ENCODE measurements at places on chromosomes 6 and 20. TPM values are rescaled to one million over a fixed set of nuclear protein-coding genes. Genes with fewer than 3 reads are reported as not detected.

The VARS1 gene
- 28.2 TPM for polyA plus RNA-seq

The FAM184A gene
- 1.2 TPM for polyA plus RNA-seq

The SLC22A16 gene
- polyA plus RNA-seq: not detected

The SIRPG gene
- 194 TPM for polyA plus RNA-seq

DNA sequence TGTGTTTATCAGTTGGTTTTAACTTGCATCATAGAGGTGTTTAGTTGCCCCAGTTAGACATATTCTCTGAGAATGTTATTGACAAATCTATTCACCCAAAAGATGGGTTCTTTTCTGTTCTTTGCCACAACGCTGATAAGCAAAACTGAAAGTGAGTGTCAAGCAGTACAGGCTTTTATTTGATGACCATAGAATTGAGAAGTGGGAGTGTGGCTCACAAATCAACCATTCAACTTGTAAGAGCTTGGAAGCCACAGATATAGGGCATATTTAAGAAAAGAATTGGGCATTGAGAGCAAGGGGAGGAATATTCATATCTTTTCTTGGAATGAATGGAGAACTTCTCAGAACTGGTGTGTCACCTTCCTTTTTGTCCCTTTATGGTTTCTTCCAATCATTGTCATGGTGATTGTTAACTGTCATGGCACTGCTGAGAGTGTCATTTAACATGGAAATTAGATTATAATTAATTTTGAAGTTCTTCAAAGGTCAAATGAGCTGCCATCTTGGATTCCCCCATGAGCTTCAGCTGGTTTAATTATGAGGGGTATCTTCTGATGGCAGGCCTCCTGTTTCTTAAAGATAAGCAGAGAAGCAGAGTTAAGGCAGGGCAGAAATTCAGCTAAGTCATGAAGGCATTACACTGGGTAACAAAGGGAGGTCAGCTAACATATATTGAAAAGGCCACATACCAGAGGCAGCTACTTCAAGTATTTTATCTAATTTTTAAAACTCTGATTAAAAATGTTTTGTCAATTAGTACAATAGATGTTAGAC lies 254.0 kb upstream of the HTR1E start:
- no peak for DNase-seq

DNA sequence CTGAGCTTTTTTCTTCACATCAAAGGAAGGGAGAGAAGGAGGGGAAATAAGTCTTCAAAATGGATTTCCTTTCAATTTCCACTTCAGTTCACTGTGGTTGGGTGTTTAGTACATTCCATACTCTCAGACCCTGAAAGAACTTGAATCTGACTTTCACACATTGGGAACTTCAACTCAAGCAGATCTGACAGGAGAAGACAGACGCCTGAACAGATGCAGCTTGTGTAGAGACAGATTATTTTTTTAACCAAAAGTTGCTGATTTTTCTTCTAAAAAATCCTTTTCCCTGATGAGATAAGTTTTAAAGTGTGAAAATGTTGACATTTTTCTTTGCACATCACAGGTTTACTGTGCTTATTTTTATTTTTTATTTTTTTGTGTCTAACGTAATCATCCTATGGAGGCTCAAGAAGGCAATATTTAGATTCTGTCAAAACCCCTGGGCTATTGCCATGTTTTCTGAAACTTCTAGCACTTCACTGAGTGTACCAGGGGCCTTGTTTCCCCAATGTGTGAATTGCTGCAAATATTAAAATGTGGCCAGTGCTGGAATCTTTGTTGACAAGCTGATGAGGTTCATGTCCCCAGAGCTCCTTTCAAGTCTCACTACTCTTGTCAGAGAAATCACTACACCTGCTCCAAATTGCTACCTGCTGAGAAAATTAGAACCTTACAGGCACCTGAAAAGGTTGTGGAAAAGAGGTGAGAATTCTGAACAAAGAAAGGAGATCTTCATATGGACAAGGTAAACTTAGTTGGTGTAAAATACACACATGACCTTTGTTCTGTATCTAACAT lies 214.8 kb upstream of the BTBD3 start:
- DNase-seq: no peak

GRCh38 chr6:3231247-3232016 lies 4.0 kb upstream of the TUBB2B start:
- DNase-seq: no peak

DNA sequence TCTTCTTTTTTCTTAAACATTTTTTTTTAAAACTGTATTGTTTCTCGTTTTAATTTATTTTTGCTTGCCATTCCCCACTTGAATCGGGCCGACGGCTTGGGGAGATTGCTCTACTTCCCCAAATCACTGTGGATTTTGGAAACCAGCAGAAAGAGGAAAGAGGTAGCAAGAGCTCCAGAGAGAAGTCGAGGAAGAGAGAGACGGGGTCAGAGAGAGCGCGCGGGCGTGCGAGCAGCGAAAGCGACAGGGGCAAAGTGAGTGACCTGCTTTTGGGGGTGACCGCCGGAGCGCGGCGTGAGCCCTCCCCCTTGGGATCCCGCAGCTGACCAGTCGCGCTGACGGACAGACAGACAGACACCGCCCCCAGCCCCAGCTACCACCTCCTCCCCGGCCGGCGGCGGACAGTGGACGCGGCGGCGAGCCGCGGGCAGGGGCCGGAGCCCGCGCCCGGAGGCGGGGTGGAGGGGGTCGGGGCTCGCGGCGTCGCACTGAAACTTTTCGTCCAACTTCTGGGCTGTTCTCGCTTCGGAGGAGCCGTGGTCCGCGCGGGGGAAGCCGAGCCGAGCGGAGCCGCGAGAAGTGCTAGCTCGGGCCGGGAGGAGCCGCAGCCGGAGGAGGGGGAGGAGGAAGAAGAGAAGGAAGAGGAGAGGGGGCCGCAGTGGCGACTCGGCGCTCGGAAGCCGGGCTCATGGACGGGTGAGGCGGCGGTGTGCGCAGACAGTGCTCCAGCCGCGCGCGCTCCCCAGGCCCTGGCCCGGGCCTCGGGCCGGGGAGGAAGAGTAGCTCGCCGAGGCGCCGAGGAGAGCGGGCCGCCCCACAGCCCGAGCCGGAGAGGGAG lies 580 bp downstream of the VEGFA start:
- DNase-seq: peak; percentile 56

DNA sequence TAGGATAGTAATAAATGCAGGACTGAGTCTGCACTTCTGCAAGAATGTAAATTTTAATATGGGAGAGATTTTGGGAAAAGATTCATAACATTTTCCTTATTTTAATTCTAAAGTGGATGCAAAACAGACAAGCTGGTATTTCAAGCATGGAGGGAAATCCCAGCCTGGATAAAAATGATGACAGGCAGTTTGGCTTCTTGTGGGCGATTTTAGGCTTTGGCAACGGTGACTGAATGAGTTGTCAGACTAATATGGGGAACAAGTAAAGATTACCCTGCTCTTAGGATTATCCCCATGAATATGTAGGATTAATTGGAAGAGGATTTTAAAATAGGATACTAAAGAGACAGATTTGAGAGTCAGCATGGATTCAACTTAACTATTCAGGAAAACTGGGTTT lies 21.0 kb downstream of the OGFRL1 start:
- DNase-seq: no peak

DNA sequence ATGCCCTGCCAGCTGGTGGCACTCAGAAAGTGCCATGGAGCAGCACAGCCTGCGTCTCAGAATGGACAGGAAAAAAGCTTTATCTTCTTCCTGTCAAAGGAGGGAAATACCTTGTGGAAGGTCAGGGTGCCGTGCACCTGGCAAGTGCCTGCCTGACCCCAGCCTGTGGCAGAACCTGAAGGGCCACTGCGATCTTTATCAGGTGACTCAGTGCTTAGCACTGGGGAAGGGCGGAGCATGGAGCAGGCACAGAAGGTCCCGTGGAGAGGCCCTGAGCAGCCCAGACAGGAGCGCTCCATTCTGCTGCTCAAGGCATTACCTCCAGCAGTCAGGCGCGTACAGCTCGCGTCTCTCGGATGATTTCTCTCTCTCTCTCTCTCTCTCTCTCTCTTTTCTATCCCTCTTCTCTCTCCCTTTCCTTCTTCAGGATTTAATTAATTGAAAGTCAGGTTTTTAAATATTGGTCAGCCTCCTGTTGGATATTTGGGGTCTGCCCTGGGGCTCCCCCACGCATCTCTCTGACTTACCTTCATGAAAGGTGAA lies 31.7 kb downstream of the FOXC1 start:
- DNase-seq: no peak

- no peak for DNase-seq
Observed at GRCh38 chr6:158503222-158503621, 56.7 kb upstream of the TMEM181 start.

GRCh38 chr20:2332711-2333110 lies 36.9 kb downstream of the TGM3 start:
- DNase-seq: no peak

- DNase-seq: peak; percentile 54
Observed at GRCh38 chr6:46175446-46175845, 4.7 kb upstream of the ENPP5 start.

GRCh38 chr6:7249391-7249790 lies 63.6 kb downstream of the SSR1 start:
- DNase-seq: no peak

- DNase-seq: no peak
Observed at GRCh38 chr6:170371080-170371479, 64.5 kb downstream of the FAM120B start.

GRCh38 chr6:168181876-168182275 lies 102.9 kb upstream of the FRMD1 start:
- no peak for DNase-seq

Data from CD4-positive, CD25-positive, alpha-beta regulatory T cell (primary cell).